H1 (cell line): ENCODE measurements at places on chromosomes 6 and 20.

GRCh38 chr6:123022975-123023374 is 26.9 kb downstream of the CLVS2 start:
- no peak for DNase-seq

- no peak for DNase-seq
Measured at GRCh38 chr6:131644921-131645320, 7.8 kb downstream of the ENPP3 start.

GRCh38 chr6:85865420-85866369 is 223.0 kb upstream of the SYNCRIP start:
- no peak for DNase-seq

DNA sequence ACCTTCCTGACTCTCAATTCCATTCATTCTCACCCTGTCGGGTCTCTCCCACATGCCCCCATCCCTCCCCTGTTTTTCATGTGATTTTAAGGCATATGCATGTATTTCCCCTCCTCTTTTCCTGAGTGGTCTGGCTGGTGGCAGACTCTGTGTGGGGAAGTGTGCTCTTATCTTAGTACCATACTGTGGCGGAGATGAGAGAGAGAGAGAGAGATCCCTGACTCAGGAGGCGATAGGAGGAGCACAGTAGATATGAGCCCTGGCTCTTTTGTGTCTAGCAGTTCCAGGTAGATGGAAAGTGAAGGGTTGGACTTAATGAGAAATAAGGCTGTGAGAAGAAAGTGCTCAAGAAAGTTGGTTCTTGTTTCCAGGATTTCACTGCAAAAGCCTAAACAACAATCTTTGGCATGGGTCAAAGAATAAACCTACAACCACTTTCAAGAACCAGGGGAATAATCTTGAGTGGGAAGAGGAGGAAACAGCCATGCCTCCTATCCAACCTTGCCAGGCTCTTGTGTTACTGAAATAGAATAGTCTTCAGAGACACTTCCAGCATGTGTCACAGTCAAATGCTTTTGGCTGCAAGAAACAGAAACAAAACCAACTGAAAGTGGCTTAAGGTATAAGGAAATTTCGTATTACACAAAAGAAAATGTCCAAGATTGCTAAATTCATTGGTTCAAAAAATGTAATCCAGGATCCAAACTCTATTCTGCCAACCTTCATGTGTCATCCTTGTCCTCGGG is 123.8 kb upstream of the MYLIP start:
- no peak for DNase-seq

GRCh38 chr6:71404145-71404966 is 115.7 kb downstream of the OGFRL1 start:
- DNase-seq = no peak

- no peak for DNase-seq
Measured at GRCh38 chr6:143205991-143206390, 145.3 kb downstream of the AIG1 start.

DNA sequence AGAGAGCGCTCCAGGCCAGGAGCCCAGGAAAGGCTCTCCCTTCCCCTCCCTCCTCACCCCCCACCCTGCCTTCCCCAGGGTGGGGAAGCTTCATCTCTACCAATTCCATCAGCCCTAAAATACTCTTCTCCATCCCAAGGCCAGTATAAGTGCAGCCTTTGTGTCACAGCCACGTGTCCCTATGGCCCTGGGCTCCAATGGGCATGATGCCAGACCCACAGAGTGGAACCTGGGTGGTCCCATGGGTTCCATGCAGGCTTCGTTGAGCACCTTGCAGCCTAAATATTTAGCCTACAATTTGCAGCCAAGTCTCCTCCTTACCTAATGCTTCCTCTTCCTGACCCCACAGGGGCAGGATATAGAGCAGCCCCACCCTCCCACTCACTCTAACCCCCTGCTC is 976 bp upstream of the MATN4 start:
- no peak for DNase-seq

DNA sequence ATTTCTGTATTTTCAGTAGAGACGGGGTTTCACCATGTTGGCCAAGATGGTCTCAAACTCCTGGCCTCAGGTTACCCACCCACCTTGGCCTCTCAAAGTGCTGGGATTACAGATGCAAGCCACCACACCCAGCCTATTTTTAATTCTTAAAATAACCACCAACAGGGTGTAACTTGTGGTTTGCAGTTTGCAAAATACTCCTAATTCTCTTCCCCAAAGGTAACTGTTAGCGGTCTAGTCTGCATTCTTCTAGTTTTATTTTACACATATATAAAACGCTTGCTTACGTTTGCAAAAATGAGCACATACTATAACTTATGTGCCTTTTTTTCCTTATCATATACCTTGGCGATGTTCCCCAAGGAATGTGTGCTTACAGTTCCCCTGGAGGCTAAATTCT is 25.6 kb upstream of the CHMP4B start:
- DNase-seq = no peak

DNA sequence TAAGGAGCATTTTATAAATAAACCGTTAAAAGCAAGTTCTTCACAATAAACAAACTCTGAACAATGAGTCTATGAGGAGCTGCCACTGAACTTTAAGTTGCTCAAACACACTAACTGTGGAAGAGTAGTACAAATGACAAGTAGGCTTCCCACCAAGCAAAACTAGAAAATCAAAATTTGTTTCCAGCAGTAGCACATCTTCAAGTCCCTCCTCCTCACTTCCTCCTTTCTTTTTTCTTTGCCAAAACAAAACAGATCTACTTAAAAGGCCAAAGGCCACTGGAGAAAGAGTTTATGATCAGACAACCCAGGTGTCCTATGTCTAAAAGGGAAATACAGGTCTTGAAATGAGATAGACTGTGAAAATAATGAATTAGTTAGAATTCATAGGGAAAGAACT is 17.1 kb upstream of the FAM135A start:
- no peak for DNase-seq

DNA sequence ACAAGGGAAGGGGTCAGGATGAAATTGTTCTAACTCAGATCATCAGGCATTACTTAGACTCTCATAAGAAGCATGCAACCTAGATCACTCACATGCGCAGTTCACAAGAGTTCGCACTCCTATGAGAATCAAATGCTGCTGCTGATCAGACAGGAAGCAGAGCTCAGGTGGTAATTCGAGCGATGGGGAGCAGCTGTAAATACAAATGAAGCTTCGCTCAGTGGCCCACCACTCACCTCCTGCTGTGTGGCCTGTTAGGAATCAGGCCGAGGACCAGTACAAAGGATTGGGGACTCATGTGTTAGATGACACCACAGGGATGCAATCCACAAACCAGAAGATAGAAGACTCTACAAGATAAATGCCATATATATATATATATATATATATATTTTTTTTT is 31.5 kb upstream of the TOP1 start:
- peak; percentile 41 for DNase-seq

- DNase-seq = no peak
Measured at GRCh38 chr20:54938707-54939106, 463.3 kb downstream of the DOK5 start.

DNA sequence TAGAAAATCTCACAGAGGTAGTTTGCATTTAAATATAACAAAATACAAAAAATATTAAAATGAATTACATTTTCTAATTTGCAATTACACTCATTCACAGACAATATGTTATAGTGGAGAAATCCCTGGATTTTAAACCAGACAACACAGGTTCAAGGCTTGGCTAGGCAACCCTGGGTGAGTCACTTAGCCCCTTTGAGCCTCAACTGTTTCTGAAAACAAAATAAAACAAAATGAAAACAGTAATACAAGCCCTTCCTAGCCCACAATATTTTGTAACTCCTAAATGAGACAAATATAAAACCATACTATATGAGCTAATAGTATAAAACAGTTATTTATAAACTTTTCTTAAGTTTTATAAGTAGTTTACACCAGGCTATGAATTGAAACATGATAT is 41.0 kb downstream of the UQCC1 start:
- DNase-seq = no peak

- no peak for DNase-seq
Measured at GRCh38 chr6:110548110-110548847, 71.9 kb upstream of the SLC22A16 start.

- DNase-seq = no peak
Measured at GRCh38 chr6:14744212-14744556, 501.7 kb upstream of the JARID2 start.

GRCh38 chr6:113539202-113539601 is 317.9 kb upstream of the MARCKS start:
- DNase-seq = no peak

DNA sequence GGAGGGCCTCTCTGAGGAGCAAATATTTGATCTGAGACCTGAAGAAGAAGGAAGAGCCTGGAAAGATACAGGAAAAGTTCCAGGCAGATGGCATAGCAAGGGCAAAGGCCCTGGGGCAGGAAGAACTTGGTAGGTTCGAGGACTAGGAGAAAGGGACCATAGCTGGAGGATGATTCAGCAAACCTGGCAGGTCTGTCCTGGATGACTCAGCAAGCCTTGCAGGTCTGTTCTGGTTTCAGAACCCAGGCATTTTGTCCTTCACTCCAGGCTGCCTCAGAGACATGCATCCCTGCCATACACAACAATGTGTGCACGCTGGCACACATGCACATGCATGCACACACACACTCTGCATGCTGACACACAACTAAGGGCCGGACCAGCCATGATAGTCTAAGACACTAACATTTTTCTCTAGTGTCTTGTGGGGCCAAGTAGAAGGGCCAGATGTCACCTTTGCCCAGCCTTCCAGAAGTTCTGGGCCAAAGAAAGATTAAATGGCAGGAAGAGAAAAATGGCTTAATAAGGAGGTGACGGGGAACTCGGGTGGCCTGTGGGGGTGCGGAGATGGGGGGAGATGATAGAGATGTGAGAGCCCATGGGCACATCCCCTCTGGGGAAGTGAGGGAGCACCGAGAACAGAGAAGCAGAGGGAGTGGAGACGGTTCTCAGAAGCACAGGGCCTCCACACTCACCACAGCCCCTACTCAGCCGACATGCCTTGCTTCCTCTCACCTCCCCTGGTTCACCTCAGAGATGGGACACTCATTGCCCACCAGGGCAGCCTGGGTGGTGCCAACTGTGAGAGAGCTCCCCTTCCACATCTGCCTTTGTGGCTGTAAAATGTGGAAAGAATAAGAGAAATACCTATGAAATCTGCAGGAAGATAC is 15.4 kb upstream of the TRIB3 start:
- no peak for DNase-seq

- DNase-seq = no peak
Measured at GRCh38 chr20:4645621-4646020, 76.1 kb upstream of the PRND start.

DNA sequence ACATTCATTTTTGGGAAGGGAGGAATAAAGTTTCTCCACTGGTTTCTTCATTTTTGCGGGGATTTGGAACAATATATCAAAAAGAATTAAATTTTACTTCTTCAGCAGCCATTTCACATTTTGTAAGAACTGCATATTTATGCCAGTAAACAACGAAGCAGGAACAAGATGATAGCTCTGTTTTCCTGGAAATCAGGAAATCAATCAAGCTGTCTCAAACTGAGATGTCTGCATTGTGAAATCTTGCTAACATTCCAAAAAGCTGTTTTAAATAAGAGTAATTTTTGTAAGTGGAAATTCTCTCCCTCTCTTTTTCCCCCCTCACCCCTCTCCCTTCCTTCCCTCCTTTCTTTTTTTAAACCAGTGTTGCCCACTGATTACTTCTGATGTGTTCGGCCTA is 20.0 kb downstream of the MAPK13 start:
- no peak for DNase-seq

DNA sequence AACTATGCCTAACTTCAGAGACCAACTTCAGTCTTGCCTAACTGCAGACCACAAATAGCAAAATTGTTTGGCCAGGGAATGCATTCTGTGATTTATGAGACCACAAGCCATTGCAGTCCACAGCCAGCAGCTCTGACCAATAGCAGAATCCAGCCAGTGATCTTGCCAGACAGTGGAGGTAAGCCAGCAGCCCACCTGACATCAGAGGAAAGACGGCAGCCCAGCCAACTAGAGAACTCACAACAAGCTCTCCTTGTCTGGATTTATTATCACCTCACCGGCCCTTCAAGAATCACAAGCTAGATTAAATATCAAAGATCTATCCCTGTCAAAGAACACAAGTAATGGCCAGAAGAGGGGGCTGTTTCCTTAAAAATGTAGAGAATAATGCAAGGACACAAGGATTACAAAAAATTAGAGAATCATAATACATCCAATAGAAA is 66.5 kb upstream of the SLC35F1 start:
- no peak for DNase-seq

GRCh38 chr20:12581644-12582289 is 427.0 kb upstream of the SPTLC3 start:
- DNase-seq = no peak

DNA sequence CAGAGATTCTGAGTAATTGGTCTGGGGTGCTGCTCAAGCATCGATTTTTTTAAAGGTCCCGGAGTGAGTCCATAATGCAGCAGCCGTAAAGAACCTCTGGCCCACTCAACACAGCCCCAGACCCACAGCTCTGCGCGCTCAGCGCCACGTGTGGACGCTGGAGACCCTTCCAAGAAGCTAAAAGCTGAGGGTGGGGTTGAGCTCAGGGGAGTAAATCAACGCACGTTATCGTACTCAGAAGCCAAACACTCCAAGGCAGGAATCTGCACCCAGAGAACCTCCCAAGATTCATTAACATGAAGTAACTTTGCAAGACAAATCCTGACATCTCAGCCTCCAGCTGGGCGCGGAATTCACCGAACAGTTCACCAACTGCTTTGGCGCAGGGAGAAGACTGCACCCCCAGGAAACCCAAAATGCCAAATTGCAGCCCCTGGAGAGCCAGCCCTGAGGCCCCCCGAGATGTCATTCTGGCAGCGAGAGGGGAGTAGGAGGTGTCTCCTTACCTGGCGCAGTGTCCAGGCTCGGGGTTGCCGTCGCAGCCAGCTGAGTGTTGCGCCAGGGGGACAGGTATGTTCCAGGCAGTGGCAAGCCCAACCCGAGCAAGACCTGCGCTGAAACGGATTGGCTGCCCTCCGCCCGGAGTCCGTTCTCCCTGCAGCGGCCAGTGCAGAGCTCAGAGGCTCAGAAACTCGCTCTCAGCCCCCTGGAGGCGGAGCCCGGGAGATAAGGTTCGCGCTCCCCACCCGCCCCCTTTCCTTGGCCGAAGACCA is at the start of gene COL21A1:
COL21A1 (minus strand) TSS at position 700 of the 773 bp plus-strand sequence. CDS start 64,962 bp downstream, outside the sequence.
- peak; percentile 87 for DNase-seq

- DNase-seq = no peak
Measured at GRCh38 chr6:136318676-136319075, 29.0 kb upstream of the BCLAF1 start.

DNA sequence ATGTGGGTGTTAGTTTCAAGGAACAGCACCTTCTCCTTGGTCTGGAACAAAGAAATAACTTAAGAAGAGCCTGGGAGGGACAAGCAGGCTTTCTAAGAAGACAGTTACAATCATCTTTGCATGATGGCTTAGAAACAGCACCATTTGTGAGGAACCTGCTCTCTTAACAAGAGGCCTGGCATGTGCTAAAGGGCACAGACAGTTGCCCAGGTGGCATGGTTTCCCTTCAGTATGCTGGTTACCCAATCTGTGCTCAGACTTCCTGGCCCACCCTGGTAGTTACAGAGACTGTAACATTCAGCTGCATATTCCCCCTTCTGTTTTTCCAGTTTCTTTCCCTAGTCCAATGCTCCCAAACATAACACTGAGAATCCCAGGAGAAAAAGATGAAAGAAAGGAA is 84.0 kb downstream of the CHD6 start:
- DNase-seq = no peak
